Hematopoietic multipotent progenitor cell treated with erythropoietin and hydrocortisone succinate and interleukin-3 and kit ligand, for 8 days (in vitro differentiated cells): ENCODE measurements at places on chromosomes 3 and 15.

- DNase-seq: no peak
These were observed 223.7 kb upstream of the NANOGP8 start for GRCh38 chr15:35308802-35309201.

GRCh38 chr3:127768346-127769008 is 53.8 kb downstream of the MGLL start:
- peak; percentile 24 for DNase-seq

- peak; percentile 73 for DNase-seq
These were observed 132.1 kb upstream of the SATB1 start for GRCh38 chr3:18557216-18557615.

- no peak for DNase-seq
These were observed 215.2 kb downstream of the PCCB start for GRCh38 chr3:136465296-136465695.

DNA sequence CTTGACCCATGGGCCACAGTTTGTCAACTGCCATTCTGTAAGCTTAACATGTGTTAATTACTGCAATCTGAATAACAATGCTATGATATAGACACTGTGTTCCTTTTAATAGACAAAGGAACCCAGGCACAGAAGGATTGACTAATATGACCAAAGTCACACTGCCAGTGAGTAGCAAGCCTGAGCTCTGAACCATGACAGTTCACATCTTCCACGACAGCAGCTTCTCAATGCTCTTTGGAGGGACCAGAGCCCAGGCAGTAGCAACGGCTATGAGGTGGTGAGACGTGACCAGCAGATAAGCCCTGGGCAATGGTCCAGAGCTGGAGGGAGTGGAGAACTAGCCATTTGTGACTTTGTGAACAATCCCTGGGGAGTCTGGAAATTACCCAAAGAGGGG is 19.4 kb downstream of the CA12 start:
- peak; percentile 65 for DNase-seq

DNA sequence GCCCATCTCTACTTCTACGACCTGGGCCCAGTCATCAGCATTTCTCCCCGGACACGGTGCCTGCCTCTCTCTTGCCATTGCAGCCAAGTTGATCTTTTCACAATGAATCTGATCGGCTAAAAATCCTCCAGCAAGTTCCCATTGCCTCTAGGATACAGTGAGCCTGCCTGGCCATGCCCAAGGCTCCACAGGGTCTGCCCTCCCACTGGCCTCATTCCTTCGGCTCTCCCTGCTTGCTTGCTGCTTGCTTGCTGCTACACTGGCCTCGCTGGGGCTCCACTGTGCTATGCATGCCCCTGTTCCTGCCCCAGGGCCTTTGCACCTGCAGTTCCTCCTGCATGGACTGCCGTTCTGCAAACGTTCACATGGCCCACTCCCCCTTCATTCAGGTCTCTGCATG is 2.0 kb downstream of the ABTB1 start:
- no peak for DNase-seq

DNA sequence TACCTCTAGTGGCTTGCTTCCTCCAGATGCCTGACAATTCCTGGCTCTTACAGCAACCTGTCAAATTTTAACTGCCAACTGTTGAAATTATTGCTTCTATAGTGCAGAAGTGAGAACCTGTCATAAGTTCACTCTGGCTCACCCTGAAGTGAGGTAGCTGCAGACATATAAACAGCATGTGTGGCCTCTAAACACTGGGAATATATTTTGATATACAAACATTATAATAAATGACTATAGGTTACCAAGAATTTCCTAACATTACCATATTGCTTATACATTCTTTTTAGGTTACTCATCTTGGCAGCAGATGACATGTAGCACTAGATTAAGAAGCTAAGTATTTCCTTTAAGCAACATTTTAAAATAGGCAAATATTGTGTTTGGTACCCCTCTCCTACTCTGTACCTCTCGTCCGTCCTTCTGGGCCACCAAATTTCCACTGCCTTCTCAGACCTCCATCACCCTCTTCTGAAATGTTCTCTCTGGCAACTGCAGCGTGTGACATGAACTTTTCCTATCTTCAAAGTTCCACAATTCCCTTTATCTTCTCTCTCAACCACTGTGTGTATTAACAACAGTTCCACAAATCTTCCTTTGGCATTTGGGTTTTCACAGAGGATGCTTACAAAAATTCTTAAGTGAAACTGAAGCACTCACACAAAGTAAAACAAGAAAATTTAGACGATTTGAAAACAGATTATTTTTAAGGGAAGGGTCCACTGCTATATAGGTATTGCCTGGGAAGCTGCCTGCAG is 15.3 kb upstream of the XXYLT1 start:
- DNase-seq: no peak

DNA sequence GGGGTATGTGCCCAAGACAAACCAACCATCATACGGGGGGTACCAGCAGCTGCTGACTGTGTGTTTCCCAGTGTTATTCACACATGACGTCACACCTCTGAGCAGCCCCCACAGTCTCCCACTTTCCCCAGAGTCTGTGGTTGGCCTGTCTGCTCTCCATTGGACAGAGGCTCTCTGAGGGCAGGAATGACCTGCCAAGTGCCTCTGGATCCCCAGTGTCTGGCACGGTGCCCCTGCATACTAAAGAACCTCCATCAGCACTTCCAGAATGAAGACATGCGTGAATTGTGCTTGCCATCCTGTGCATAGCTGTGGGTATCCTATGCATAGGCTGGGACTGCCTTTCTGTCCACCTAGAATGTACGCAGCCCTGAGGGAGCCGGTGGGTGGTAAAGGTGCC is 3.5 kb upstream of the CCDC9B start:
- no peak for DNase-seq

GRCh38 chr3:65636326-65636725 is 402.4 kb downstream of the MAGI1 start:
- DNase-seq: no peak
